ENCODE measurements at places on chromosomes 2 and 18.

- no peak for DNase-seq
These were observed 72.0 kb downstream of the NYAP2 start for GRCh38 chr2:225471482-225471881.

DNA sequence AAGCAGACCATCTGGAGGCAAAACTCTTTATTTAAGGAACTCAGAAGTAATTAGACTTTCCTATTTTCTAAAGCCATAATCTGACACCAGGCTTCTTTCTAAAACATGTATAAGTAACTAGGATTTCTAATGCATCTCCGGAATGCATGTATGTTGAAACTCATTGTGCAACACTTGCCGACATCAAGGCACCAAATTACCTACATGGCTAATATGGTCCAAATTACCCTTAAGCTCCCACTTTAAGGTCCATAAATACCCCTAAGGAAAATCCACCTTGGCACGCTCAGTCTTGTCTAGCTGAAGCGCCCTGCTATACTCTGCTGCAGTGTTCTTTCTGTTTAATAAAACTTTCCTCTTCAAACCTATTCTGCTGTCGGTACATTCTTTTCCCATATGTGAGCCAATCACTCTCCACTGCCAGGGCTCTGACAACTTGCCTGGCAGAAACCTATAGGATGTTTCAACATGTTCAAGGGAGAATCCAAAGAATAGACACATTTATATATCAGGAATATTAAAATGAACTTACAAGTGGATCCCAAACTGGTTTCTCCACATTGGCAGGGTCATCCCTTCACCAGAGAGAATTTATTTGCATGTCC lies 171.9 kb downstream of the GALNT1 start:
- DNase-seq, result no peak

DNA sequence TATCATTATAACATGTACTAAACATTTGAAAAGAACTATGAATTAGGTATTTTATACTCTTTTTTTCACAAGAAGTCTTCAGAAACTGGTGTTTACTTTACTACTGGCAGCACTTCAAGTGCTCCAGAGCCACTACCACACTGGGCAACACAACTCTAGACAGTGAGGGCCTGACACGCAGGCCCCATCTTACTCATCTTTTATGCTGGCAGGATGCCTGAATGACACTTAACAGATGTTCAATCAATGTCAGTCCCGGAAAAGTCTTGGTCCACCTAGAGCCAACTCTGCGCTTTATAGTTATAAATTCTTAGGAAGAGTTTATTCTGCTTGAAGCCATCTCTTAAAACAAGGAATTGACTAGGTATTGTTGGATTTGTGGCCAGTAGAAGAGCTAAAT lies 8.7 kb upstream of the WIPF1 start:
- no peak for DNase-seq

DNA sequence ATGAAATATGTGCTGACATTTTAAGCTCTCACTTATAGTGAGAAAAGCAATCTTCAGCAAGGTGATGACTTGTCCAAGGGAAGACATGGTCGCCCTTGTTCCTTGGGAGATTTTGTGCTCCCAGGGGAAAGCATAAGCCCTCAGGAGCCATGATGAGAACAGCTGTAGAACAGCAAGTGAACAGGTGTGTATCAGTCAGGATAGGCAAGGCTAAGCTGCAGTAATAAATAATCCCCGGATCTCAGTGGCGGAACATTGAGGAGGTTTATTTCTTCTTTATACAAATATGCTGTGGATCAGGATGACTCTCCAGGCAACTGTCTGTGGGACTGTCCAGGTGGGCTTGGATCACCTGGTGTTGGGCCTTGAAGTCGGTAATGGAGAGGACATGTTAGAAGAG lies 103.1 kb downstream of the MSH2 start:
- DNase-seq, result no peak

GRCh38 chr2:120251078-120251477 lies 1.6 kb upstream of the RALB start:
- DNase-seq, result no peak

- no peak for DNase-seq
These were observed 374.5 kb upstream of the HS6ST1 start for GRCh38 chr2:128692895-128693742.

- DNase-seq, result no peak
These were observed 166.8 kb downstream of the TPGS2 start for GRCh38 chr18:36661999-36662398.

DNA sequence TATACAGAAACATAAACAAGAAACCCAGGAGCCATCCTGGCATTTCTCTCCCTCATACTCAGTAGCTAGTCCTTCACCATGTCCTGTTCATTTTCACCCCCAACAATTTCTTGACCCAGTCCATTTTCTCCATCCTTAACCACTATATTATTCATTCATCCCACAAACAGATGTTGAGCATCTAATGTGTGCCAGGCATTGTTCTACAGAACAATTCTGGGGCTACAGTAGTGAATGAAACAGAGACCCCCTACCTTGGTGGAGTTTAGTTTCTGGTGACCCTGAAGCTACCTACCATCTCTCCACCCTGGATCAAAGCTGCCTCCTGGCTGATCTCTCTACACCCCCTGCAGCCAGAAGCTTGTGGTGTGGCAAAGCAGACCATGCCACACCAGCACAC lies 27.5 kb upstream of the BZW1 start:
- no peak for DNase-seq

GRCh38 chr2:230941202-230942180 lies 16.4 kb upstream of the GPR55 start:
- no peak for DNase-seq

DNA sequence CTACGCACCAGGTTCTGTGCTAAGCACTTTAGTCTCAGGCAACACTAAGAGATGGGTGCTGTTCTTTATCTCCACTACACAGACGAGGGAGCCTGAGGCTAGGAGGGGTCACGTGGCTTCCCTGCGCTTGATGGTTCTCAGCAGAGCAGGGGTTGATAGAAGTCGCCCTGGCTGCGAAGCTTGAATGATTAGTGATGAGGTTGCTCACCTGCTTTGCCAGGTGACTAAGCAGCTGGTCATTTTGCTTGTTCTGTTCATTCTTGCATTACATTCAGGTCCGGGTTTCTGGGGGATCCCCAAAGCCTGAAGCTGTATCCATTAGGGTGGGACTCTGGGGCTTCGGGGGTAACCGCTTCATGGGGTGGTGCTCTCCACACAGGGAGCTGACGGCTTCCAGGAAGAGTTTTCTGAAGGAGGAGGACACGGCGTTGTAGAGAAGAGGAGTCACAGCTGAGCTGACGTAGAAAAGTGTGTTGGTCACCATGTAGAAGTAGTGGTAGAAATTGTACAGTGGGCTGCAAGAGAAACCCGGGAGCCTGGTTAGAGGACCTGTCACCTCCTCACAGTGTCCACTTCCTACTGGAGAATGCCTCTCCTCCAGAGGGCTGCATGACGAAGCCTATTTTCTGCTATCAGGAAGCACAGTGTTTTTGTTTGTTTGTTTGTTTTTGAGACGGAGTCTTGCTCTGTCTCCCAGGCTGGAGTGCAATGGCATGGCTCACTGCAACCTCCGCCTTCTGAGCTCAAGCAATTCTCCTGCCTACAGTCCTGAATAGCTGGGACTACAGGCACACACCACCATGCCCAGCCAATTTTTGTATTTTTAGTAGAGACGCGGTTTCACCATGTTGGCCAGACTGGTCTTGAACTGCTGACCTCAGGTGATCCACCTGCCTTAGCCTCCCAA lies 11.5 kb downstream of the NTSR2 start:
- DNase-seq, result no peak

- no peak for DNase-seq
These were observed 357.2 kb upstream of the RGPD4 start for GRCh38 chr2:107469437-107469995.

DNA sequence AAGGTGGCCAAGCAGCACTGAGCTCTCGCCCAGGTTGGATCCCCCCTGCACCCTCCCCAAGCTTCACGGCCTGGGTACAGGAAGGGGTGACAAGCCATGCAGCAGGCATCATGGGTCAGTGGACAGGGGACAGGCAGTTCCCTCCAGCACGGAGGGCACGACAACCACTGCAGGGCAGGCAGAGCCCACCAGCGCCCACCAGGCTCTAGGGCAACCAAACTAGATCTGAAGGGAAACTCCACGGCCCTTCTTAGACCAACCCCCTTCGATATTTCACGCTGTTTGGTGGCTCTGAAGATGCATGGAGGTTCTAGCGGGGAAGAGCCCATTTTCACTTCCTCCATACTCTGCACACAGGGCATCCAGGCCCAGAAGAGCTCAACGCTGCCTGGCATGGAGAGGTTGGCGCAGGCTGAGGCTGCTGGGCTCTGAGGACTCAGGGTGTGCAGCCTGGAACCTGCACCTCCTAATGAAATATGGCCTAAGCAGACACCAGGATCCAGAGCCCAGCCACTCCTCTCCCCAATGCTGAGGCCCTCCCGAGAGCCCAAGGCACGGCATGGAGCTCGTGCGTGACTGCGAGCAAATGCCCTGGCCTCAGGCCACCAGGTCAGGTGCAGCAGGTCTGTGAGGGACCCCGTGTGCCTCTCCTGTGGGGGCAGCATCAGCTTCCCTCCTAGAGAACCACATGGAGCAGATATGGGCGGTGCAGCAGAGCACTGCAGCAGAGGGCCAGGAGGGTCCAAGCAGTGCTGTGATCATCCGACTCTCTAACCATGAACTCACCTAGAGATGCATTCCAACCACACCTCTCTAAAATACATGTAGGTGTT lies 8.7 kb upstream of the MTERF4 start:
- no peak for DNase-seq

- DNase-seq, result no peak
These were observed 456.6 kb downstream of the THSD7B start for GRCh38 chr2:137221797-137222492.

DNA sequence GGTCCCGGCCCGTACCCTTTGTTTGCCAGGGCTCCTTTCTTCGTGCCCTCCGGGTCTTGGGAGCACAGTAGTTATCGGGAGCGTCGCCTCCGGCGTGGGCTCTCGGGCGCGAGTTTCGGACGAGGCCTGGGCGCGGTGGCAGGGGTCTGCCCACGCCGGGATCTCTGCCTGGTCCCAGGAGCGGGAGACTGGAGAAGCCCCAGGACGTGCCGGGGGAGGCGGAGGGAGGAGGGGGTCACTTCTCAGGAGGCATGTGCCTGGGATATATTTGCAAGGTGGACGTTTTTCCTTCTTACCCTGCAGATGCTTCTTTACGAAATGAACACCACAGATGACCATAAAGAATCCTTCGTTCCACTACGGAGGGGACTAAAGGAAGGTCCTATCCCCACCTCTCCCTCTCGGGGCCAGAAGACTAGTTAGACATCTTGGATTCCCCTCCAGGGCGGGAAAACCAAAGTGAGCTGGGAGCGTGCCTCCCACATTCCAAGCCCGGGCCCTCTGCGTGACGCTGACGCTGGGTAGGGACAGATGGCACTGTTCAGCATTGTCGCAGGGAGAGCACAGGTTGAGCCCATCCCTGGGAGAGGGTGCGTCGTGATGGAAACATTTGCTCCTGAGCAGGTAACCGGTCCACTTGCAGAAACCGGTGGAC lies 483 bp upstream of the FHL2 start:
- no peak for DNase-seq

GRCh38 chr2:173390036-173390435 lies 35.4 kb downstream of the CDCA7 start:
- no peak for DNase-seq

DNA sequence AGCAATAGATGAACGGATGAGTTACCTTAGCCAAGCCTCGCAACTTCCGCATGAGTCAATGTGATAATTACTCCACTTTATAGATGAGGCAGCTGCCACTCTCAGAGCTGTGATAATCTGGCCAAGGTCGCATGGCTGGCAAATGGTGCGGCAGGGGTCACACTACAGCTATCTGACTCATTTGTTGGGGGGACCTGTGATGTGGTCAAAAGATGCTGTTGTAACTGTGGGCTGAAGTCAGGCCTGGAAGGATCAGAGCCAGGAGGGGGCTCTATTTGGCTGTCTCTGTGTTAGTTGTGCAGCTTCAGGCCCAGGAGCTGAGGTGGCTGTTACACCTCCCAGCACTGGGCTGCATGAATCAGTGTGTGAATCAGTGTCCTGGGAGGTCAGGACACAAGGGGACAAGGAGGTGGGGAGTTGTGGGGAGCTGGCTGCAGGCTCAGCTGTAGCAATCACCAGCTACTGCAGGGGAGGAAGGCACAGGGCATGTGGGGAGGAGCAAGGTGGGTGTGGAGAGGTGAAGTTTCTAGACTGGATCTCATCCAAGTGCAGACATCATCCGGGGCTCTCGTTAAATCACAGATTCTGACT lies 33.1 kb downstream of the NGEF start:
- DNase-seq, result no peak

DNA sequence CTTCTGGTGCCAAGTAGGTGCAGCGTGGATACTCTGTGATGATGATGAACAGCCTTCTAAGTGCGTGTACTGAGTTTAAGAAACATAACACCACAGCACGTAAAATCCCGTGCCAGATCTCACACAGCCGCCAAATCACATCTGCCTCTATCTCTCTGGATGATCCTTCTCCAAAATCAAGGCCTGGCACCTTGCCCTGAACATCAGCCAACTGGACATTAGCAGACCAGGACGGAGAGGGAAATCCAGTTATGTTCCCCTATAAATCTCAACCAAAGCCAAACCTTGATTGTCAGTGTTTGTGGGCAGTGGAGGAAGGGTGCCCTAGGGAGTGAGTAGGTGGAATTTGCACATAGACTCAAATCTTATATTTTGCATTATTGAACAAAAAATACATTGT lies 164.3 kb downstream of the MIB1 start:
- no peak for DNase-seq

DNA sequence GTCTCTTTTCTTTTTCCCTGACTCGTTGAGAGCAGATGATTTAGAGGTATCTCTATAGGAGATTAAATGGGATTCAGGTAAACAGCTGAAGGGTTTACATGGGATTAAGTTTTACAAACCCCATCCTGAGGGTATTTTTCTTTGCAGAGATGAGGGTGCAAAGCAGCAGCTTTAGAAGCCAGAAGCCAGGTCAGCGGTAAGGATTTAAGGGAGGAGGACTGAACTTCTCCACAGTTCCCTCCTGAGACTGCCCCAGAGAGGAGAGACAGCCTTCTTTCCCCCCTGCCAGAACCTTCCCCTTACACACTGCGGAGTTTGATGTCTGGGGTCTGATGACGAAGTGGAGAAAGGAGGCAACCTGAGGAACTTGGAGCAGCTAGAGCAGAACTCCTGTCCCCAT lies 220.1 kb downstream of the PRKCE start:
- no peak for DNase-seq

DNA sequence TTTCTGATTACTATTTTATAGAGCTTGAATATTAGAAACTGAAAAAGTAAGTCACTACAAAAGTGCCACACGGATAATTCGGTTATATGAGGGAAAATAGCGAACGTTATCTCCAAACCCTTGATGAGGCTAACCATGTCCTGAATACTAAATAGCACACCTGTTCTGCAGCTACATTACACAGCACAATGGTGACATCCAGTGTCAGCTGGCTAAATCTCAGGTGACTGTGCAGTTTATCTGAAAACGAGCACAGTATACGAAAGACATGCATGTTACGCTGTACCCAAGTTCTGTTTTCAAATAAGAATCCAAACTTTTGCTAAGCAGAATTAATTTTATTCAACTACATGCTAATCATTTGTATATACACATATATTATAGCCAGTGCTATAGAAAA lies 9.0 kb downstream of the CCDC68 start:
- DNase-seq, result no peak

GRCh38 chr18:11470941-11471340 lies 138.5 kb upstream of the SLC35G4 start:
- no peak for DNase-seq

- no peak for DNase-seq
These were observed 30.7 kb downstream of the FBXO15 start for GRCh38 chr18:74116633-74117554.
